ENCODE measurements at places on chromosomes 4 and X. TPM values are rescaled to one million over a fixed set of nuclear protein-coding genes. Genes with fewer than 3 reads are reported as not detected.

Gene NUP62CL
- 29.7 TPM for total RNA-seq

Gene COL4A5
- 1.9 TPM for total RNA-seq

Gene GAGE12F
- total RNA-seq = 581 TPM

GRCh38 chr4:20662851-20663250, 37.4 kb upstream of the PACRGL start:
- no peak for DNase-seq

- DNase-seq = no peak
Measured at GRCh38 chr4:184320631-184321030, 103.0 kb upstream of the ENPP6 start.

GRCh38 chr4:37538931-37539330, 147.2 kb downstream of the RELL1 start:
- DNase-seq = no peak

GRCh38 chrX:40805404-40805803, 70.1 kb upstream of the MED14 start:
- peak; percentile 24 for DNase-seq

GRCh38 chrX:10110316-10110935, 46.3 kb upstream of the CLCN4 start:
- DNase-seq = no peak

GRCh38 chrX:107628662-107629539, 591 bp downstream of the PRPS1 start:
- peak; percentile 38 for DNase-seq

GRCh38 chrX:109952050-109952449, 50.9 kb upstream of the TMEM164 start:
- no peak for DNase-seq

DNA sequence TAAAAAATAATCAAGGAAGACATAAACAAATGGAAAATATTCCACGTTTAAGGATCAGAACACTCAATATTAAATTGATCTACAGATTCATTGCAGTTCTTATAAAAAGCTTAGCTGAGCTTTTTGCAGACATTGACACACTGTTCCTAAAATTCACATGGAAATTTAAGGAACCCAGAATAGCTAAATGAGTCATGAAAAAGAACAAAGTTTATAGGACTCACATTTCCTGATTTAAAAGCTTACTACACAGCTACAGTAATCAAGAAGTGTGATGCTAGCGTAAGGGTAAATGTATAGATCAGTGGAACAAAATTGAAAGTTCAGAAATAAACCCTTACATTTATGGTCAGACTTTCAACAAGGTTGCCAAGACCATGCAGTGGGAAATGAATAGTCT, 33.1 kb downstream of the NSUN7 start:
- no peak for DNase-seq

GRCh38 chrX:734362-734761, 103.8 kb downstream of the SHOX start:
- no peak for DNase-seq

GRCh38 chrX:74383611-74384010, 37.7 kb upstream of the SLC16A2 start:
- peak; percentile 6 for DNase-seq

DNA sequence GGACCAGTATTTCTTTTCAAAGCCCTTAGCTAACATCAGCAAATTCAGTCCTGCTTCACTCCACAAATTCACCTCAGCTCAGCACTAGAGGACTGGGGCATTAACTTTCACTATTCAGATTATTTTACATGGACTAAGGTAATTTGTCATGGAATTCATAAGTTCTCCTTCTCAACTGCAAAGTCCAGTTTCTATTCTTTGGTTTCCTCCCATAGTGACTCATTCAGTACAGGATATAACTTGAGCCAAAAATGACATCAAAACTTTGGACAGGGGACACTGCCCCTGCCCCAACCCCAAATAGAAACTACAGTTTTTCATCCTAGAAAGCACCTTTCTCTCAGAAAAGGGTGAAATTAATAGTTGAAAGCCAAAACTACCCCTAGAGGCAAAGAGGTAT, 52.7 kb downstream of the COX7B2 start:
- DNase-seq = no peak

- no peak for DNase-seq
Measured at GRCh38 chrX:109596015-109596414, 29.0 kb downstream of the KCNE5 start.

DNA sequence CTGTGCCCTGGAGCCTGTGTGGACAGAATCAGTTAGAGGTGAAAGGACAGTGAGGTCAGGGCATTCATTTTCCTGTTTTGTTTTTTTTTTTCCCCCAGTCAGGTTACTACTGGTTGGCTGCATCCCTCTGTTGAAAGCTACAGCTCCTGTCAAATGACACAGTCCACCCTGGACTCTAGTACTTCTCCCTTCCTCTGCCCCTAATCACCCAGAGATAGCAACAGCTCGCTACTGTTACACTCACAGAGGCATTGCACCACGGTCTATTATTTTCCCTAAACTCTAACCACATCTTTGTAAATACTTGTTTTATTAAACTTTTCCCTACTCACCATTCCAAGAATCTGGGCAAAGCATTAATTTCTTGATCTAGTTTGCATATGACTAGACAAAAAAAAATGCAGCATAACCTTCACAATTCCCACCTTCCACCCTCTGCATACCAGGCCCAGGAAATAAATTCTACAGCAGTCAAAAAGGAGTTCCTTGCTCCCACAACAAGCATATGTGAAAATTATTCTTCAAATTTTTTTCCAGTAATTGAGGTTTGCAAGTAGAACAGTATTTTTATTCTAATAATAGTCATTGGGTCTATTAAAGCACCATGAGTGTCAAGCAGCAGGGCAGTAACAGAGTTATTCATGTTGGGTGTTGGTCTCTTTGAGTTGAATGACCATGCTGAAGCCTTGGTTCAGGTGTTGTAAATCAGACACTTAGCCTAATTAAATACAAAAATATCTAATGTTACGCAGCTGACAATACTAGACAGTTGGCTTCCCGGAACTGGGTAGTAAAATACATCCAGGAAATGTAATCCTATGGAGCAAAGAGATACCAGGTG, 329.2 kb downstream of the INPP4B start:
- DNase-seq = no peak

DNA sequence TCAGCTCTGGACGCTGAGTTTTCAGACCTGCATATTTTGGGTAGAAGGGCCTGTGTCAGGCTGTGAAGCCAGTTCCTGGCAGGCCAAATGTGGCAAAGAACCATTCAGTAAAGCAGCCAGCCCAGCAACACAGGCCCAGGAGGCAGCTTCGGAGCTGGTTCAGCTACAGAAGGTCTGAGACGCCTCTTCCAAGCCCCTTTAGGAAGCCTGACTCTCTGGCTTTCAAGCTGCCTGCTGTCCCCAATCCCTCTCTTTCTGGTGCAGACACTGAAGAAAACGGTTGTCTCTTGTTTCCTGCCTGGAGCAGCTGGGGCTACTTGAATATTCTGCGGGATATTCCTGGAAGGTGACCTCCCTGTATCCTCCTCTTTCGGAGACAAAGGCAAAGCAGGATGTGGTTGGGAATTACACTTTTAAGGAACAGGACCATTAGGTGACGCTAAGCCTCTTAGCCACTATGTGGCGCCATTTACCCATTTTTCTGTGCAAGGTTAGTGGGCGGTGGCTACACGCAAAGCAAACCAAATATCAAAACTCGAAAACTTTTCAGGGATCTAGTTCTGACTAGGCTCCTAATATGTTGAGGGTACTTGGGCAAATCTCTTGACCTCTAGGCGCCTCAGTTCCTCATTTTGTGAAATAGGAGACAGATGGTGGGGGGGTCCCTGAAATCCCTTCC, 47.2 kb upstream of the LAS1L start:
- peak; percentile 53 for DNase-seq

DNA sequence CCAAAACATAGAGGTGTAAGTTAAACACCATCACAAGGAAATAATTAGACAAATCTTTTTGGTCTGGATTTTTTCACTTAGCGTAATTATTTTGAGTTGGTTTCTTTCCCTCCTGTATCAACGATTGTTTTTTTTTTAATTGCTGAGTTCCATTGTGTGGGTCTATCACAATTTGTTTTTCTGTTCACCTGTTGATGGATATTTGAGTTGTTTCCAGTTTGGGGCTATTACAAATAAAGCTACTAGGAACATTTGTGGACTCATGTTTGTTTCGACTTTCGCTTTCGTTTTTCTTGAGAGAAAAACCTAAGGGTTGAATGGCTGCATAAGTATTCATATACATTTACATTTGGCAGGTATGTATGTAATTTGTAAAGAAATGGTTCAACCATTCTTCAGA, 20.4 kb upstream of the FBXW7 start:
- no peak for DNase-seq

DNA sequence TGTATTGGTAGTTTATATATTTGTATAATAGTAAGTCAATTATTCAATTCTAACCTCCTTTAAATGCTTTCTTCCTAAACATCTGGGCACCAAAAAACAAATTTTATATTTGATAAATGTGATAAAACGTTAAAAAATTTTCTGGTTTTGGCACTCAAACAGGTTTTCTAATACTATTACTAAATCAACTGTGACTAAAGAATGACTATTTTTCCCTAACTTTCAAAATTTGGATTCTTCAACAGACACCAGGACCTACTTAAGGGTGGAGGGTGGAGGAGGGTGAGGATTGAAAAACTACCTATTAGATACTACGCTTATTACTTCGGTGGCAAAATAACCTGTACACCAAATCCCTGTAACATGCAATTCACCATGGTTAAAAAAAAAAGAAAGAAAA, 555.5 kb downstream of the IL15 start:
- DNase-seq = no peak

- DNase-seq = peak; percentile 1
Measured at GRCh38 chr4:100742045-100742444, 224.2 kb upstream of the EMCN start.
